ENCODE measurements at places on chromosomes 11 and 22.

- no peak for DNase-seq
Measured at GRCh38 chr11:92841719-92842118, 127.7 kb upstream of the MTNR1B start.

DNA sequence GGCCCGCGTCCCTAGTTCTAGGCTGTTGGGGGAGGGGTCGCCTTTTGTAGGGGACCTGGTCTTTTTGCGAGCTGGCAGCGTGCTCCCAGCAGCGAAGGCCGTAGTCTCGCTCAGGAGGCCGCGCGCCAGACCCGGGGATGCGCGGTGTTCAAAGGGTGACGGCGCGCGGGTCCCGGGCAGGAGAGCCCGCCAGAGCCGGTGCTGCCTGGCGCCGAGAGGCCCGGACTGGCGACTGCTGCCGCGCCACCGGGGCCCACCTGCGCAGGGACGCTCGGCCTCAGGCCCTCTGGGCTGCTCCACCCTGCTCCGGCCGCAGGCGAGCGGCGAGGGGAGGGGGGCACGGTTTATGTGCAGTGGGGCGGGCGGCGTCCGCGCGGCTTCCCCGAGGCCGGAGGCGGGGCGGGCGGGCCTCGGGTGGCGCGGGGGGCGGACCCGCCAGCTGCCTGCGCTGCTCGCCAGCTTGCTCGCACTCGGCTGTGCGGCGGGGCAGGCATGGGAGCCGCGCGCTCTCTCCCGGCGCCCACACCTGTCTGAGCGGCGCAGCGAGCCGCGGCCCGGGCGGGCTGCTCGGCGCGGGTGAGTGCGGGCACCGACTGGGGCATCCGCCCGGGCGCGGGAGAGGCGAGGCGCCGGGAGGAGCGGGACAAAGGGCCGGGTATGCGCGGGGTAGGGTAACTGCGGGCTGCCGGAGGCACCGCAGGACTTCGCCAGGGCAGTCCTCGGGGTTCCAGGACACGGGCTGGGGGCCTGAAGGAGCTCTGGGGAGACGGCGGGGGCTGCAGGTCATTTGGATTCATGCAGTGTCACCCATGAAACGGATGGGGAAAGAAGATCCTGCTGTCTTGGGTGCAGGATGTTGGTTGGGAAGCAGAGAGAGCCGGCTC lies at the start of gene PRSS23:
PRSS23 (plus strand) TSS at position 467 of the 884 bp plus-strand sequence. CDS start 7,102 bp downstream, outside the sequence.
- no peak for DNase-seq

DNA sequence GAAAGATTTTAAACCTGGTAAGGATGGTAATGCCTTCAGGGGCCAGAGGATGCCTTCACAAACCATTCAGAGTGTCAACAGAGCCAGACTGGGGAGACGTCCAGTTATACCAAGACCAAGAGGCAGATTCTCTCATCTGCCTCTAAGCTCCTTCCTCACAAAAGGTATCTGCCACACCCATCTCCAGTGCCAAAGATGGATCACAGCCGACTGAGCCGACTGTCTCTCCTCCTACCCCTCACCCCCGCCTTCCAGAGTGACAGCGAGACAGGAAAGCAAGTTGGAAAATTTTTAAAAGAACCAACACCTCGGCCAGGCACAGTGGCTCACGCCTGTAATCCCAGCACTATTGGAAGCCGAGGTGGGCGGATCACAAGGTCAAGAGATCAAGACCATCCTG lies 79.1 kb upstream of the AKIP1 start:
- DNase-seq = no peak

DNA sequence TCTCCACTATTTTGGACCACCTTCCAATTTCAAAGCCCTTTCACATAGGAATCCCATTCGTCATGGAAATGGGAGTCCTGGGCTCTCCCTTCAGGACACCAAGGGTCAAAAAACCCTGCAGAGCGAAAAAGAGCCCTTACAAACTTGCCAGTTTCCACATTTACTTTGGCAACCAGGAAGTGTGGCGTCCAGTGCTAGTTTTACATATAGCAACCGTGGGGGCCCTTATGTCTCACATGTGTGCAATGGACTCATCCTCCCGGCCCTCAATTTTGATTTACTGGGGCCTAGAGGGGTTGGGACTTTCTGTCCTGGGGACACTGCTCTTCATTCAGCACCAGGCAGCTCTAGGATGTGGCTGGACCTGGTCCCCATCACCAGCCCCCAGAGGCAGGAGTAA lies 33.7 kb downstream of the DAGLA start:
- no peak for DNase-seq

DNA sequence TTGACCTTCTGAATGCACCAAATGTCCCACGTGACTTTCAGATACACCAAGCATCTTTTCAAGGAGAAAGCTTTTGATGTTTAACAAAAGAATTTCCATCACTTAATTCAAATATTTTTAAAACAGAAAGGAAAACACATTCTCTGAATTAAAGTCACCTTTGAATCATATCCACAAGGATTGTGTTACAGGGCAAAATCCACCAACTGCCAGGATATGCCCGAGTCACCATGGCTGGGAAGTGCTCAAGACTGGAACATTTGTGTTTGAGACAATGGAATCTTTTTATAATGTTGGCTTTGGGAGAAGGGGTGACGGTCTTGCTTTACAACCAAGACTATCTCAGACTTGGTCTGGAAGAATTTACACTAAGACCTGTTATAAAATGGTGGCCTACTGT lies 40.8 kb downstream of the BID start:
- DNase-seq = no peak
